Stimulated activated CD4-positive, alpha-beta T cell treated with anti-CD3 and anti-CD28 coated beads, Interleukin-12 subunit alpha, Interleukin-12 subunit beta, amount 100 ng/mL, for 24 hours (primary cell): ENCODE measurements at places on chromosomes 11 and 22.
A peak's percentile ranks its signal among the peaks of the same experiment; 100 is the strongest.

DNA sequence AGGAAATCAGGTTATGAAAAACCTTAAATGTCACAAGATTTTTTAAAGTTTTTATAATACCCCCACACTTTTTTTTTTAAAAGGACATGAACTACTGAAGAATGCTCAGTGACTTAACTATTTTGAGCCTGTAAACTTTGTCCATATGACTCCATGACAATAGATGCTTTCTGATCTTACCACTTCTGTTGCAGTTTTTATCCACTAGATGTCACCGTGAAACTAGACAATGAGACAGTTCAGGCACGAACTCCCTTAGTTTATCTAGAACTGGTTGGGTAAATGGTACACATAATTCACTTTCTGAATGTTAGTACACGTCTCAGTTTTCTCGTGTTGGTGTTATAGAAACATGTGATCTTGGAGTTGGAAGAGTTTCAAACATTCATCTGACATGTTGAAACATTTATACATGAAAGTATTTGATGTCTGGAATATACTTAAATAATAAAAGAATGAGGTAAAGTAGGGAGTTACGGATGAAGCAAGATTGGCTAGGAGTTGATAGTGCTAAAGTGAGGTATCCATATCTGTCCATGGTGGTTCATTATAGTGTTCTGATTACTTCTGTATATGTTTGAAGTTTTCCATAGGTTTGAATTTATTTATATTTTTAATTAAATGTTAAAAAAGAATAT lies 8.1 kb downstream of the CCDC15 start:
- DNase-seq = no peak

- DNase-seq = no peak
These were observed 8.8 kb downstream of the H19 start for GRCh38 chr11:1988667-1989317.

DNA sequence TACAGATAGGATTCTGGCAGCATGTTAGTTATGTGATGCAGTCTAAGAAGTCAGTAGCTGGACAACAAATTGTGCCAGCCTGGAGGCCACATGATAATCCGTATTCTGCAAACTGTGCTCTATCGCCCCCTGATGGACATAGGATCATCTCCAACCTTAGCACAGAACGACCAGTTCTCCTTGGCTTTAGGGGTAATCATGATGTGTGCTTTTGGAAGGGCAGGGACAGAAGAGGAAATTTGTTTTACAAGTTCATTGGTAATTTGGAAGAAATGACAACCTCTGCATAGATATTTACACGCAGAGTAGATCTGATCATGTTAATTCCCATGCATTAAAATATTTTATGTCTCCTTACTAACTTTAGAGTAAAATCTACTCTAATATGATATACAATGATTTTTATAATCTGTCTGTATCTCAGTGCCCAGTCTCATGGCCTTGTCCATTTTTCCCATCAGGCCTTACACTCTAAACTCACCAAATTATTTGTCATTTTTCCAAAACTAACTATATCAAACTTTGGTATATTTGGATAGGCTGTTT lies 12.1 kb downstream of the OR10D3 start:
- no peak for DNase-seq

DNA sequence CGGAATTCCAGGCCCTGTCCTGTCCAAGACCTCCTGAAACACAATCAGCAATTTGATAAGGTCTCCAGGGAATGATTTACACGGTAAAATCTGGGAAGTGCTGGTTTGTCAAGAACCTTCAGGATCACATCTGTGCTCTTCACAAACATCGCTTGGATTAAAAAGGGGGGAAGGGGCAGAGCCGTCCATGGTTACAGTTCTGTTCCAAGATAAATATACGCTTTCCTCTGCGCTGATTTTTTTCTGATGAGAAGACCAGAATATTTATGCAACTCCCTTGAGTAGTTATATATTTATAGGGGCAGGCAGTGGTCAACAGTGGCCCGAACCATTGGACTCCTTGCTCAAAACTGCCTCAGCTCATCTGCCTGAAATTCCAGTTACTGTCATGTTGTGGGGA lies 9.2 kb upstream of the APOL5 start:
- no peak for DNase-seq

DNA sequence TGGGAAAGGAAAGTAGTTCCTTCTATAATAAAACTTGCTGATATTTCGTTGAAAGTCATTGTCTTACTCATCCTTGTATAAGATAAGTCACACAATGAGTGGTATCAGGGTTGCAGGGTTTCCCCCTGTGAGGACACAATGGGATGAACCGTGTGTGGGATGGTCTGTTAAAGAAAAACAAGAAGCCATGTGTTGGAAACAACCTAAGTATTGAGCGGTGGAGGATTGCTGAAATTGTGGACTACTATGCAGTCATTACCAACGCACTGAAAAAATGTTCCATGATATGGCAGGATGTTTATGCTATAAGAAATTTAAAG lies 28.6 kb downstream of the PTPRJ start:
- DNase-seq = peak; percentile 61

GRCh38 chr22:25510876-25511275 lies 53.6 kb upstream of the GRK3 start:
- DNase-seq = no peak

DNA sequence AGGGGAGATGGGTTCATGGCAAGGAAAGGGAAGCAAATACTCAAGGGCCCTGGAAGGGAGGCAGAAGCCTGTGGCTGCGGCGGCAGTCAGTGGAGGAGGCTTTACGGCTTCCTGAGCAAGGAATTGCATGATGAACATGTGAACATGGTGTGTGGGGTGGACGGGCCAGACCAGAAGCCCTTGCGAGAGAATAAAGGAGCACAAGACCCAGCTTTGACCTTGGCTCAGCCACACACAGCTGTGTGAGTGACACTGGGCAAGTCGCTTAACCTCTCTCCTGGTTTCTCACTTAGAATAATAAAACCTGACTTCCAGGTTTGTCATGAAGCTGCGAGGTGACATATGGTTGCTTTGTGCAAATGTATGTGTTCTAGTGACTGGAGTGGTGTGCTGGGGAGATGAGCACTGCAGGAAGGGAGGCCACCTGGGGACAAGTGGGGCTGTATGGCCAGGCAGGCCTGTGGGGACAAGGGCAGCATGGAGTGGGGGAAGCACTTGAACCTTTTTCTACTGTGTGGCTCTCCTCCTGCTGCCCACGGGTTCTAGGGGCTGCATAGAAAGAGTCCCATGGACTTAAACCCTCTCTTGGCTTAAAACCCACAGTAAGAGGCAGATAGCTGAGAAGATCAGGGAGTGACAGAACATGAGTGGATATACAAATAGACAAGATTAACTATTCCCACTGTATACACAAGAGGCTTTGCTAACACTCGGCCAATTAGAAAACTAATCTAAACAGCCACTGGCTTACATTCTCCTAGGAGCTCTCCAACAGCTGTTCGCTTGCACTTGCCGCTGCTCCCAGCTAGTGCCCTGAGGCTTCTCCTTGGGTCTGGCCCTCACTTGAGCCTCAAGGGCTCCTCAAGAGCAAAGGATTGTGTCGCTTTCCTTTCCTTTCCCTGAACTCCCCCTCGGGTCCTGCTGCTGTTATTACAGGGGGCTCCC lies 67.3 kb upstream of the CDON start:
- no peak for DNase-seq

- no peak for DNase-seq
These were observed 1.4 kb downstream of the OSM start for GRCh38 chr22:30265131-30265720.

GRCh38 chr11:23099256-23099655 lies 239.0 kb upstream of the CCDC179 start:
- no peak for DNase-seq

- no peak for DNase-seq
These were observed 37.8 kb downstream of the GALNT18 start for GRCh38 chr11:11583801-11584529.

DNA sequence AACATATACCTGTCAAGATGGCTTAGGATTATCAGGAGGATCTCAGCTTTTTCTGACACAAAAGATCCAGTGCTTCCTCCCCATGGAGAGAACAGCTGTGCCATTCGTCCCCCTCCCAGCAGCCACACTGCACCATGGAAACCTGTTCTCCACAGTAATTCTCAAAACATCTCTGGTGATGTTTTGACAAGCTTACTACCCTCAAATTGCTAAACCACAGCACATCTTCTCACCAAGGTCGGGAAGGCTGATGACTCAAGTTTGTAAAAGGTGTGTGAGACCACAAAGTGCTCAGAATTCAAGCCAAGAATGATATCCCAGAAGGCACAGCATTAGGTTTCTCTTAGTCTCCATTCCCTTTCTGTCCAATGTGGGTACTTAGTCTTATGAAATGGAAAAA lies 3.9 kb upstream of the RAB38 start:
- peak; percentile 17 for DNase-seq

- no peak for DNase-seq
These were observed 26.7 kb downstream of the PARVG start for GRCh38 chr22:44207173-44207980.

GRCh38 chr22:32539631-32540421 lies 65.2 kb downstream of the FBXO7 start:
- no peak for DNase-seq

DNA sequence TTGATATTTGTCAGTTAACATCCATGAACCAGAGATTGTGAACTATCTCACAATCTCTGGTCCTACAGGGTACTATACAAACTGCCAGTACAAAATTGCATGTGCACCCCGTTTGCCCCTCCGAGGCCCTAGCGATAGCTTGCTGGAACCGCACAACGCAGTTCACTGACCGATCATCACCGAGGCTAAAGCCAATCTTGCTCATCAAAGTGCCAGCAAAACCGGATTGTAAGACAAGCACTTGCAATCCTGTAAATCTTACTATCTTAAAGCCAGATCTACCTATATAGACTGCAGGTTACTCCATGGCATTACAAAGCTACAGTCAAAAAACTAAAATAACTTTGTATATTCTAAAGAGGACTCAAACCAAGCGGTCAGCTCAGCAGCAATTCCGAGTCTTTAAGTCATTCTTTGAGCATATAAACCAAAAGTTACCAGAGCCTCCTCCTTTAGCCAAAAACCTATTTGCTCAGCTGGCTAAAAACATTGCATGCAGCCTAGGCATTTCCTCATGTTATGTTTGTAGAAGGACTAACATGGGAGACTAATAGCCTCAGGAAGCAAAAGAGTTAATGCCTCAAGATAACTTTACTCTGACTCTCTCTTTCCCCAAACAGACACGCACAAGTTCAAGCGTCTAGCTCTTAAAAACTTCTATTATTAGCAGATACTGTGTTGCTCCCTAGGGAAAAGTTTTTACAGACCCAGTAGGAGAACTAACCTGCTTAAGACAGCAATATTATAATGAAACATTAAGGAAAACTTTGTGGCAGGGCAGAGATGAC lies 30.7 kb upstream of the CPT1A start:
- no peak for DNase-seq

DNA sequence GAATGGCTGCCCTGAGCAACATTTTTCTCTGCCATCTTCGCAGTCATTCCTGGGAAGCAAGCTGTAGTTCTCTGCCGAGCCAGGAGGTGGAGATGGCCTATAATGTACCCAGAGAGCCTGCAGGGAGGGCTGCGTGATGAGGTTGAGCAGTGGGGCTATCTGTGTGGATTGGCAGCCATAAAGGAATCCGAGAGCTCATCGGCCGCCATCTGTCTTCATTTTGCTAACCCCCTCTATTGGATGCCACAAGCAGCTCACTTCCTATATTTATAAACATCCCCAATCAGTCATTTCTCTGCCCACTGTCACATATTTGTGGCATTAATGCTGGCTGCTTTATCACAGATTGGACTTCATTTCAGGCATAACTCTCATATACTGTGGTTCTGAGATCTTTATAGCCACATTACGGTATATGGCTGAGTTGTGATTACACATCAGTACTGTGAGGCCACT lies 209.5 kb downstream of the NTM start:
- no peak for DNase-seq

- no peak for DNase-seq
These were observed 24.4 kb downstream of the UPB1 start for GRCh38 chr22:24519496-24519895.

DNA sequence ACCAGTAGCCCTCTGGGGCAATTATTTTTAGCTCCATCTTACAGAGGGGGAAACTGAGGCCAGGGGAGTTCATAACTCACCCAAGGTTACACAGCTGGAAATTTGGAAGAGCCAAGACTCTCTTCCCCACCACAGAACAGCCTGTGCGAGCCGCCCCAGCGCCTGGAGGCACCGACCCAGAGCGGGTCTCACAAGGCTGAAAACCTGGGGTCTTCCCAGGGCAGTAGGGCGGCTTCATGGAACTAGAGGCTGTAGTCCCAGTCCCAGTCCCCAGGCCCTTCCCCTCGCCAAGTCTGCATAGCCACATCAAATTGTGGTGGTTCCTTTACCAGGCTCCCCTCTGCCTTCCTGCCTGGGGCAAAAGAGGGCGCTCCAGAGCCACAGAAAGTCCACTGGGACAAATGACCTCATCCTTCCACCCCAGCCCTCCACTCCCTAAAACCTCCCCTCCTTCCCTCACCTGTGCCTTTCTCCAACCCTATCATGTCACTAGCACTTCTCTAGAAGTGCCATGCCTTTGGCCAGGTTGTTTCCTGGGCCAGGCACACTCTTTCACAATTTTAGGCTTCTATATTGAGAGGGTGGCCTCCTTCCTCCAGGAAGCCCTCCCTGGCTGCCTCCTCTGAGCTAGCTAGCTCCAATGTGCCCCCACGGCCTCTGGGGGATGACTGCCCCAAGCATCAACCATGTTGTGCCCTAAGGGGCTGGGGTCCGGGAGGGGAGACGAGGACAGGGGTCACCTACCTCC lies 15.2 kb upstream of the CDC42EP1 start:
- no peak for DNase-seq

DNA sequence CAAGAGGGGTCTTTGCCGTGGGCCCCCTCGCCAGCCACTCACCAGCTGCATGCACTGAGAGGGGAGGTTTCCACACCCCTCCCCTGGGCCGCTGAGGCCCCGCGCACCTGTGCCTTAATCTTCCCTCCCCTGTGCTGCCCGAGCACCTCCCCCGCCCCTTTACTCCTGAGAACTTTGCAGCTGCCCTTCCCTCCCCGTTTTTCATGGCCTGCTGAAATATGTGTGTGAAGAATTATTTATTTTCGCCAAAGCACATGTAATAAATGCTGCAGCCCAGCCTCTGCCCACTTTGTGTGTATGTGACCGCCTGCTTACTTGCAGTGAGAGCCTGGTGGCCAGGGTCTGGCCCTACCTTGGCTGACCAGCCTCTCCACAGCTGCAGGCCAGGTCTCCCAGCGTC lies 2.8 kb upstream of the CRACR2B start:
- no peak for DNase-seq

GRCh38 chr11:31804312-31805036 lies 6.6 kb downstream of the PAX6 start:
- DNase-seq = no peak
